ENCODE measurements at places on chromosomes 6 and 20.

- DNase-seq, result no peak
Observed at GRCh38 chr20:62291251-62292066, 11.3 kb upstream of the ADRM1 start.

DNA sequence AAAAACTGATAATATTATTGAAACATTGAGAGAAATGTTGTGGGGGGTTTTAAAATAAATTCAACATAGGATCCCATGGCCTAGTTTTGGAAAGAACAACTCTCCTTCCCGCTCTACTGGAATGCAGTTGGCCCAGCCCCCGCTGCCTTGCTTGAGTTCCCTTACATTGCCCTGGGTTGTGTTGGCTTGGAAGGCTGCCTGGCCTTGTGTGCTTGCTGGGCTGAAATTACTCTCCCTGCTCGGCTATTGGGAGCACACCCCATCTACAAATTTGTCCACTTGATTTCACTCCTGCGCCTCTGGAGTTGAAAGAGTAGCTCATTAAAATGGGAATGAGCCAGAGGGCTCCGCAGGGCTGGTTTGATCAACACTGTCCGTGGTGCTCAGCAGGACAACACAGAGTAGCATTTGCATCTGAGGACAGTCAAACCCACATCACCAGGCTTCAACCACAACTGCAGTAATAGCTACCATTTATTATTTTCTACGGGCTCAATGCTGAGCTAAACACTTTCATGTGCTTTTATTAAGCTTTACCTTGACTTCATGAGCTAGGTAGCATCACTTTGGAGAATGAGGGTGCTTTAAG, 35.2 kb downstream of the DOK5 start:
- DNase-seq, result no peak

DNA sequence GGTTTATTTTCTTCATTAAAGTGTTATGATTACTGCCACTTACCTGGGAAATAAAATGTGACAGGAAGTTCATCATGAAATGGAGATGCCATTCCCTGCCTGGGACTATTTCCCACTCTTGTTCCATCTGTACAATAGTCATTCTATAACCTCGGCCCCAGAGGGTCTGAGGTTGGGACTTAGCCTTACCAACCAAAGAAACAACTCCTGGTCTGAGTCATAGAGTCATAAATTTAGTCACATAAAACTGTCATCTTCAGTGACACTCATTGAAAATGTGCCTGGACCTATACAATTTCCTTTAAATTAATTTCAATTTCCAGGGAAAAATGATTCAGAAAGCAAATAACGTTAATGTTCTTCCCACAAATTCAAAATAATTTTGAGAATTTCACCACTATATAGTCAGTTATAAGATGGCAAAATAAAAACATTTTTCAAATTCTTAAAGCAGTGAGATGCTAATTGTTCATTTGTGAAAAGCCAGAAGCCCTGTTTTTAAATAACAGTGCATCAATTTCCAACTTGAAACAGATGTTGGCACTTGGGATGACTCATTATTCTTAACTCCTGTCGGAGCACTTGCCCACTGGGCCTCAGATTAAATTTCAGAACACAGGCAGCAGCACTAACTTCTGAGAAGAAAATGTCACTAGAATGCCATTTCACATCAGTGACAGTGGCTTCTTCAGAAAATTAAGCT, 201.2 kb upstream of the SMLR1 start:
- no peak for DNase-seq

DNA sequence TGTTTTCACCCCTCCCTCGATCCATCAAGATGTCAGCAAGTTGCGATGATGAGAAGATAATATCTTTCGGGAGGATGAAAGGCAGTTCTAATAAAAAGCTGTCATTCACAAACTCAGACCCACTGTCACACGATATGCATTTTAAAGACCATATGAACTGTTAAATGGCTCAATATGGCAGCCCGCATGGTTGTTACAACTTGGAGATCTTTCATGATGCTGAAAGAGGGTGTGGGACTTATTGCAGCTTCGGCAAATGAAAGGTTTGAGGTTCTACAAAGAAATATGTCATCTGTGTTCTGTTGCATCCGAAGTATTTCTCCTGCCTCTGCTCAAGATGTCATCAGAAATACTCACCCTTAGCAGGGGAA, 128.5 kb downstream of the CDH4 start:
- DNase-seq, result no peak

- DNase-seq, result no peak
Observed at GRCh38 chr6:67629258-67629657, 1005.8 kb upstream of the ADGRB3 start.

- peak; percentile 45 for DNase-seq
Observed at GRCh38 chr20:52150440-52151258, 40.9 kb downstream of the ZFP64 start.
